ENCODE measurements at places on chromosomes 3 and 15.

DNA sequence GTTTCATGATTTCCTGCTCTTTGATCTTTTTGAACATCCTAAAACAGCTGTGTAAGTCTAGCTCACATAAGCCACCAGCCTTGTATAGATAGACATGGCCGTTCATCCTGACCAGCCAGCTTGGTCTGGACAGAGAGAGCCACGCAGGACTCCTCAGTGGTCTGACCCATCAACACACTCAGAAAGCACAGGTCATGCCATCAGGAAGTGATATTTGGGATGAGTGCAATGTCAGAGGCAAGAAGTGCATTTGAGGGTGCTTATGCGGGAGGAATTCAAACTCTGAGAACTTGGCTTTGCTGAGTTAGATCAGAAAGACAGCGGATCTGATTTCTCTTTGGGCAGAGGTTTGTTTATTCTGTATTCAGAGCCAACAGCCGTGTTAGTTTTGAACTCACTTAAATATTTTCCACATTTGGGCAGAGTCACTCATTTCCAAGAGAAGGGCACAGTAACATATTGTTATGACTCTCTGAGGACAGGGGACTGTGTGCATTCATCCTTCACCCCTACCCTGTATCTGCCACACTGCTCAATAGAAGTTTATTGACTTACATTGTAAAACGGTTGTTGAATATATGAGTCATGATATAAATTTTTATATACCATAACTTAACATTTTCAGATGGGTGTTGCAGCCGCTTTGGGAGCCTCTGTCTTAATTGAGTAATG, 225.3 kb upstream of the LYSMD4 start:
- no peak for DNase-seq

DNA sequence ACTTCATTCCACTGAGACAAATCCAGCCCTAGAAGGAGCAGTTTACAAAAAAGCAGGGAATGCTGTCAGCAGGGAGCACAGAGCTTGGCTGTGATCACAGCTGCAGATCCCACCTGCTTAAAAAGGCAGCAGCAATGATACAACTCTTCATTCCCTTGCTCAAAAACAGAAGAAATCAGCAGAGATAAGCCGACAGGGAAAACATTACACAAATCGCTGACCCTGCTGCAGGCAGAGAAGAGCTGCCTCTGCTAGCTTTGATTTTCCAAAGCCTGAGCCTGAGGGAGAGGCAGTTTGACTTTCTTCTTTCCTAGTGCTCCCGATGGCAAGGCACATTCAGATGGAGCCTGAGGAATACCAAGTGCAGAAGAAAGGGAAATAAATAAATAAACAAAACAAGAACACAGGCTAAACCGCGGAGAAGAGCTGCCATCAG, 80.2 kb downstream of the SHQ1 start:
- DNase-seq, result no peak

GRCh38 chr15:77042955-77043920, 27.7 kb downstream of the TSPAN3 start:
- DNase-seq, result no peak

DNA sequence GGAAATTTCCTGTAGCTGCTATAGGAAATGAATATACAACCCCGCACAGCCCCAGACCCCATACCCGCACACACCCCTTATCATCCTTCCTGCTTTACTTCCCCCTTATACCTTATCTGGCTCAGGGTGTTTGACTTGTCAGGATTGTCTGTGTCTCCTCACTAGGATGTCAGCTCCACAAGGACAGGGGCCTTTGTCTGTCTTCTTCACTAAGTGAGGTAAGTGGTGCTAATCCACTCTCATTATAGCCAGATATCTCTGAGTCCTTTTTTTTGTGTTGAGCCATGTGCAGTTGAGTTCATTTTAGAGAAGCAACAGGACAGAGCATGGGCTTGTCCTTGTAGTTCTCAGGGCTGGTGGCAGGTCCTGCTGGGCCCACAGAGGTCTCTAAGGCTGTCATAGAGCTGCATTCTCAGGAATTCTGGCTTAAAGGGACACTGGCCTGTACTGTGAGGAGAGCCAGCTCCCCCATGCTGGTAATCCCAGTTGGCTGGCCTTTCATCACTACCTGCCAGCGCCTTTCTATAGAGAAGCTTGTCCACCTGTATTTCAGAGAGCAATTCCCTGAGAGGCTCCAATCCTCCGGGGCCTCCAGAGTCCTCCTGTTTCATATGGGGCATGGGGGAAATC, 9.0 kb downstream of the KY start:
- no peak for DNase-seq

DNA sequence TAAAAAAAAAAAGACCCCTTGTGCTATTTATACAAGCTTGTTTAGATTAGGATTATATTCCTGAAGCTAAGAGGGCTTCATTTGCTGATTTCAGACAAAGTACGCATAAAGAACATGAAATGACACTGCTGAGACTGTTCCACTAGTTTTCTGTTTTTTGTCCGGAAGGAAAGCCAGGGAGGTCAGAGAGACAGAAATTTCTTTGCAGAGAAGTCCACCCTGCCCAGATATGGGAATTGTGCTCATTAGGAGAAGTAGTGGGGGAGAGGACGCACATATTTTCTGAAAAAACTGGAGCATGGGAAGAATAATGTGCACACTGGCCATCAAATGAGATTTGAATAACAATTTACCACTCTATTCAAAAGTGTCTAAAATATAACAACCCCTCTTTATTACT, 220.9 kb upstream of the ICE2 start:
- DNase-seq, result no peak

- DNase-seq, result no peak
These were observed 57.8 kb upstream of the NUDT16 start for GRCh38 chr3:131323792-131324191.

- no peak for DNase-seq
These were observed 21.0 kb downstream of the H1-8 start for GRCh38 chr3:129563850-129564535.

- no peak for DNase-seq
These were observed 603.6 kb upstream of the TGFBR2 start for GRCh38 chr3:30002797-30003196.

DNA sequence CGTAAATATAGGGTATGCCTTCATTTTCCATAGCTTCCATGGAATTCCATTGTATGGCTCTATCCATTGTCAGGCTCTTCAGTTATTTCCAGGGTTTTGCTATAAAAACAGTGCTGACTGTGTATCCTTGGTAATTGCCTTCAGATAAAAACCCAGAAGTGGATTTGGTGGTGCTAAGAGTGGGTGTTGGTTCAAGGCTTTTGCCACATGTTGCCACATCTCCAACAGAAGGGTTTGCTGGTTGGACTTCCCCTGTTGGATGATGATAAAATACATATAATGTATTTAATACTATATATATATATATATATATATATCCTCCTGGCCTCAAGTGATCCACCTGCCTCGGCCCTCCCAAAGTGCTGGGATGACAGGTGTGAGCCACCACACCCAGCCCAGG, 97.8 kb downstream of the FLNB start:
- DNase-seq, result no peak

DNA sequence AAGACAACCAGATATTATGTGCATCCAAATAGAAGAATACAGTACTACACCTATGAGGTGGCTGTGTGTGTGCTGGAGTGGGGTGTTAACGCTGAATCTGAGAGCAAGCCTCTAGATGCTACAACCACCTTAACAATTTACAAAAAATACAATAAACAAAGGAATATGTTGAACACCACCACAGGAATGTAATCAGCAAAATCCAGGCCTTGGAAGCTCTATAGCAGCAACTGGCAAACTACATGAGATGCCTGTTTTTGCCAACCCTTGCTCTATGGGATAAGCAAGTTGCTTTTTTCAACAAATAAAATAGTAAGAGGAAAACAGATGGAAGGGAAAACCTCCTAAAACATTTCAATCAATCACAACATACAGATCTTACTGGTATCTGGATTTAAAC, 23.9 kb downstream of the SLTM start:
- no peak for DNase-seq

DNA sequence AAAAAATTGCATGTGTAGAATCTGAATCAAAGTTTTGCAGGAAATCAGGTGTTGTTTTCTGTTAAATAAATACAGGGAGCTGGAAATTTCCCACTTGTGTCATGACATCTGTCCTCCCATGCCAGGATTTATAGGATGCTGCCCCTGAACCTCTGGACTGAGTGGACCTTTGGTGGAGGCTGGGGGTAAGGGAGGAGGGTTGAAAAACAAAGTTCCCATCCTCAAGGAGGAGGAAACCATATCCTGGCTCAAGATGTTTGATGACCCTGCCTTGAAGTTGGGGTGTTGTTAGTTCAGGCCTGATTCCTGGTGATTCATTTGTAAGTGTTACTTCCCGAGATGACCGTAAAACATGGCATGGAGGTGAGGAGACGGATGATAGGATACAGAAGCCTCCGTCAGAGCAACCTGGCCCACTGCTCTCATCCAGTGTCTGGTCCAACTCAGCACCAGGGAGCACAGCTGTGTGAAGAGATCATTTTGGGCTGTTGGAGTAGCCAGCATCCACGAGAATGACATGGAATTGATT, 223.6 kb downstream of the CACNA2D3 start:
- no peak for DNase-seq

DNA sequence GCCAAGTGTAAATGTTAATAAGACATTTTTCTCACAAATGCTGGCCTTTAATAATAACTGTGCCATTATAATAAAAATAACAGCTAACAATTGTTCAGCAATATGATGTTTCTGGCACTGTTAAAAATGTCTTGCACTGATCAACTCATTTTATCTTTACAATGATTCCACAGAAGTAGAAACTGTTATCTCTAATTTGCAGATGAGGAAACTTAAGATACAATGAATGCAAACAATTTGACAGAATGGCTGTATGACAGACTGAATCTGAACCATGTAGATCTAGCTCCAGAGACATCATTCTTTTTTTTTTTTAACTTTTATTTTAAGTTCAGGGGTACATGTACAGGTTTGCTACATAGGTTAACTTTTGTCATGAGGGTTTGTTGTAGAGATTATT, 755.0 kb downstream of the TBL1XR1 start:
- no peak for DNase-seq

DNA sequence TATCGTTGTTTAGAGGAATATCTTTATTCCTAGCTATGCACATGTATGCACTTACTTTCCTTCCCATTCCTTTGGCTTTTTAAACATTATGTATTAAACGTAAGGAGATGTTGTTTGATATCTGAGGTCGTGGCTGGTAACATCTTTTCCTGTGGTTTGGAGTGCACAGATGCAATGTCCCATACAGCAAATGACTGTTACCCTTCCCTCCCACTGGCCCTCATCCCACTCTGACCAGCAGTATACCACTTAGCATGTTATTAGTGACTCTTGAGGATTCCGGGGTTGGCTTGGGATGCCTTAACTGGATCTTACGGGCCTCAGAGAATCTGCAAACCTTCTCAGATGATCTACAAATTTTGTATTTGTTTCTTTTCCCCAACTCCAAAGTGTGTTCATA, 34.5 kb downstream of the TGFBR2 start:
- DNase-seq, result no peak

DNA sequence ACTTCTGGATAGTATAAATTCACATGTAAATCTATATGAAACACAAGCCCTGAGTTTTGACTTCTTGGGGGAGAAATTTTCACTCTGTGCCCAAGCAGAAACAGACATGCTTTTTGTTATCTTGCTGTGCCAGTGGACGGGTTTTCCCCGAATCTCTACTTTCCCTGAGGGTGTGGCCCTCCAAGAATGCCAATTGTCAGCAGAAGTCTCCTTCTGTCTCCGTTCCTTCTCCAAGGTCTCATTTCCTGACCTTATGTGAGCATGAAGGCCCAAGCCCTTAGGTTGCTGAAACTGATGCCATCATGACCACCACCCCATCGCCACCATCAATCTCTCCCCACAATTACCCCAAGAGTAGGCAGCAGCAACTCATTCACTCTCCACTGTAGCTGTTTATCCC, 253.8 kb downstream of the XXYLT1 start:
- no peak for DNase-seq

Measured in glomerular endothelial cell (primary cell).